ENCODE measurements at places on chromosomes 2 and 18. TPM values are rescaled to one million over a fixed set of nuclear protein-coding genes. Genes with fewer than 3 reads are reported as not detected.

Gene SLC9A2
- total RNA-seq, result not detected

Gene BMP10
- total RNA-seq, result not detected

Gene BBS5
- 5.6 TPM for total RNA-seq

Gene CELF4
- total RNA-seq, result not detected

Gene C2orf80
- total RNA-seq, result not detected

Gene SLC40A1
- total RNA-seq, result 19.4 TPM

Gene RAB6D
- under 0.01 TPM for total RNA-seq

Gene ARHGAP25
- 3.5 TPM for total RNA-seq

Gene COLEC11
- total RNA-seq, result 0.43 TPM

Gene C2orf81
- 0.86 TPM for total RNA-seq

Gene IL1R2
- 0.32 TPM for total RNA-seq

Gene MYCN
- total RNA-seq, result 0.32 TPM

Gene SPP2
- total RNA-seq, result not detected

Gene FOXI3
- not detected for total RNA-seq

Gene XDH
- 0.32 TPM for total RNA-seq

Gene DNAH6
- total RNA-seq, result under 0.01 TPM

Gene CNTNAP5
- total RNA-seq, result not detected

Gene C2orf78
- total RNA-seq, result not detected

Gene SERPINB4
- total RNA-seq, result not detected

Gene ANKZF1
- total RNA-seq, result 22.9 TPM

Gene MAB21L4
- not detected for total RNA-seq

Gene TACR1
- total RNA-seq, result not detected

Gene KCNJ13
- total RNA-seq, result not detected

Gene VIT
- total RNA-seq, result not detected

Gene HNMT
- total RNA-seq, result 64.4 TPM

Gene MRPL44
- total RNA-seq, result 32.0 TPM

Gene DCDC2C
- not detected for total RNA-seq

Gene B3GNT7
- total RNA-seq, result 0.64 TPM

Gene ITGB6
- total RNA-seq, result not detected

Gene CLEC4F
- not detected for total RNA-seq

Gene IL36G
- not detected for total RNA-seq

Gene REG3A
- not detected for total RNA-seq

Gene KIF5C
- under 0.01 TPM for total RNA-seq

Gene HOXD4
- 5.5 TPM for total RNA-seq

Gene REG1A
- total RNA-seq, result not detected

Gene DQX1
- not detected for total RNA-seq

Gene SCYGR4
- total RNA-seq, result not detected

Gene MYO7B
- not detected for total RNA-seq

Gene SMAD7
- total RNA-seq, result 32.9 TPM

Gene AMER3
- not detected for total RNA-seq

Gene LONRF2
- total RNA-seq, result 1.3 TPM

Gene TNP1
- not detected for total RNA-seq

Gene TMEM178A
- total RNA-seq, result 0.43 TPM

Gene CNGA3
- total RNA-seq, result not detected

Gene RNF125
- total RNA-seq, result under 0.01 TPM

Gene PSMA8
- not detected for total RNA-seq

Gene GALNT3
- total RNA-seq, result 4.3 TPM

Gene ASNSD1
- 69.1 TPM for total RNA-seq

Gene CPLX4
- total RNA-seq, result under 0.01 TPM

Gene RETREG2
- total RNA-seq, result 62.5 TPM

Gene LYPD6B
- 3.0 TPM for total RNA-seq

Gene CABYR
- total RNA-seq, result 6.4 TPM

Gene GAL3ST2
- total RNA-seq, result 0.43 TPM

Gene SIGLEC15
- total RNA-seq, result 0.43 TPM

Gene HSBP1L1
- total RNA-seq, result 13.5 TPM

Gene DPP10
- total RNA-seq, result 0.32 TPM

Gene TEKT4
- total RNA-seq, result not detected

Gene FN1
- total RNA-seq, result 3,312 TPM

Gene TUBB8B
- total RNA-seq, result 0.32 TPM

Gene CD302
- total RNA-seq, result 13.4 TPM

Data from fibroblast of villous mesenchyme (primary cell).